ENCODE measurements at places on chromosomes 11 and 22.

DNA sequence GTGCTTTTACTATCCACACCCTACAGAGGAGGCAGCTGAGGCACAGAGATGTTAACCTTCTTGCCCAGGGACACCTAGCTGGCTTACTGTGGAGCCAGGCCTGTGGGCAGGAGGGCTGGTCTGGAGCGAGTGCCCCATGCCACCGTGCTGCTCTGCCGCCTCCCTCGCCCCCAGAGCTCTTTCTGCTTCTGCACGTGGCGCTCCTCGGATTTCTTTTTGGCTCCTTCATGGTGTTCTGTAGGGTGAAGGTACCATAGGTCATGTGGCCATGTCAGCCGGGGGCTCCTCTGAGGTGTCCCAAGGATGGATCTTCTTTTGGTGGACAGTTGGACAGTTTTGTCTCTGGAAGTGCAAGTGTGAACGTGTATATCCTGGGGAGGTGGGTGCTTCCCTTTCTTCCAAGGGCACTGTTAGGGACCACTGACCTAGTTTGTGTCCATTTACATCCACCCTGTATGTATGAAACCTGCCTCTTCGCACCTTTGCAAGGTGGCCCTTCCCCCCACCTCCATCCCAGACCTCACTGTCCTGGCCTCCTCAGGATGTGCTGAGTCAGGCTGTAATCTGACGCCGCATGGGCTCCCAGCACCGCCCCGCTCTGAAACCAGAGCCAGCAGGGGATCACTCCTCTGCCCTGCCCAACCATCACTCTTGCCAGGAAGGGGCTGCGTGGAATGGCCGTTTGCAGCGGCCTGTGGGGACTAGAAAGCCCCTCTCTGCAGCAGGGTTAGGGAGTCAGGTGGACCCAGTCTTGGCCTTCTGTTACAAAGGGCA, 31.7 kb downstream of the POLR3H start:
- no peak for DNase-seq

DNA sequence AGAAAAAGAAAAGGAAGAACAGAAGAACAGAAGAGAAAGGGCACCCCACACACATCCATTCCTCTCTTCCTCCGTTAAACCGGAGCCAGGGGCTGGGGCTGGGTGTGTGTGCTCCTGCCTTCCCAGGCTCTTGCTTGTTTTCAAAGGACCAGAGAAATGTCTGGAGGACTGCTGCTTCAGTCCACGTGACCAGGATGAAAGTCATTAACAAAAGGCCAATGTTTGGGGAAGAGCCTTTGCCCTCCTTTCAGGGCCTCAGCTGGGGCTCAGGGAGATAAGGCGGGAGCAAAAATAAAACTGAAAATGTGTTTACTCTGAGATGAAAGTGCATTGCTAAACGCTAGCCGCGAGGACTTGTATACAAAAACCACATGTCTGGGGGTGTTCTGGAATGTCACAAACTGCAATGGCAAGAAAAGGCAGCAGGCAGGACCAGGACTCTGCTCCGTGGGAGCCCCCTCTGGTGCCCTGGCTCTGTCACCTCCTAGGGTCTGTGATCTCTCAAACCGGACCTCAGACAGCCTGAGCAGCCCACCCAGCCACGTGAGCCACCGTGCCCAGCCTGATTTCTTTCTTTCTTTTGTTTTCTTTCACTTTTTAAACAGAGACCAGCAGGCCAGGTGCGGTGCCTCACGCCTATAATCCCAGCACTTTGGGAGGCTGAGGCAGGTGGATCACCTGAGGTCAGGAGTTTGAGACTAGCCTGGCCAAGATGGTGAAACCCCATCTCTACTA, 31.6 kb upstream of the MYH9 start:
- no peak for DNase-seq

DNA sequence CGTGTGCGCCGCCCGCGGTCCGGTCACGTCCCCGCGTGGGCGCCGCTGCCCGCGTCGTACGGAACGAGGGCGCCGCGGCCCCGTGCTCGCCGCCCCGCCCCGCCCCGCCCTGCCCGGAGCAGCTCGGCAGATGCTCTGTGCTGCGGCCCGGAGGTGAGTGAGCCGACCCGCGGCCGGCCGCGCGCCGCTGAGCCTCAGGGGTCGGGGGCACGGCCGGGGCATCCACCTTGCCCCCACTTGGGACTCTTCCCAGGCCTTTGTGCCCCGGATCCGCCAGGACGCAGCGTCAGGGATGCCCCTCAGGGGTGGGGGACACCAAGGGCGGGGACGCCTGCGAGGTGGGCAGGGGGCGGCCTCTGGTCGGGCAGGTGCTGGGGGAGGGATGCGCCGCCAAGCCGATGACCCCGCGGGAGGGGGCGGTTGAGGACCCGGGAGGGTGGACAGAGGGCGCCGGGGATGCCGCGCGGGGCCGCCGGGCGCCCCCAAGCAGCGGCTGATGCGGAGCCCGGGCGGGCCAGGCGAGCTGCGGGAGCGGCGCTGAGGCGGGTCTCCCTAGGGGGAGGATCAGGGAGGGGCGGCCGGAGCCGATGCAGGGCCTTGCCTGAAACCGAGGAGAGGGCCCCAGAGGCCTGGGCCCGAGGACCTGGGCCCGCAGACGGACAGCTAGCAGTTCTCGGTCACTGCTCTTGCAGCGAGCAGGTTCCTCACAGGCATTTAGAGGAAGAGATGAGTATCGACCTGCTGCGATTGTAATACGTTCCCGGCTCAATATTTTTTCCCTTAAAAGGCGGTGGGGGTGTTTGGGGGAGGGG, at the start of gene GNAZ:
Gene GNAZ, plus strand, starts transcription at position 102 of the 812 bp plus-strand sequence. CDS start 25,177 bp downstream, outside the sequence.
- no peak for DNase-seq

- DNase-seq, result no peak
Observed at GRCh38 chr11:68375337-68375736, 62.9 kb downstream of the LRP5 start.

- DNase-seq, result no peak
Observed at GRCh38 chr11:80103142-80103859, 662.5 kb upstream of the TENM4 start.

DNA sequence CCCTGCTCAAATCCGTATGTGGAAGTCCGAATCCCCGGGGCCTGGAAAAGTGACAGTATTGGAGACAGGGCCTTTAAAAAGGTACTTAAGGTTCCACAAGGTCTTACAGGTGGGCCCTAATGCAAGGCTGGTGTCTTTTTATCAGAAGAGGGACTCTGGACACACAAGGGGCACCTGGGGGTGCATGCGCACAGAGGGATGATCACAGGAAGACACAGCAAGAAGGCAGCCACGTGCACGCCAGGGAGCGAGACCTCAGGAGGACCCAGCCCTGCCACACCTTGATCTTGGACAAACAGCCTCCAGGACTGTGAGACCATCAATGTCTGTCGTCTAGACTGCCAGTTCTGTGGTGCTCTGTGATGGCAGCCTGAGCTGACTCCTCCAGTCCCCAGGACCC, 96.5 kb downstream of the SHANK2 start:
- DNase-seq, result no peak

DNA sequence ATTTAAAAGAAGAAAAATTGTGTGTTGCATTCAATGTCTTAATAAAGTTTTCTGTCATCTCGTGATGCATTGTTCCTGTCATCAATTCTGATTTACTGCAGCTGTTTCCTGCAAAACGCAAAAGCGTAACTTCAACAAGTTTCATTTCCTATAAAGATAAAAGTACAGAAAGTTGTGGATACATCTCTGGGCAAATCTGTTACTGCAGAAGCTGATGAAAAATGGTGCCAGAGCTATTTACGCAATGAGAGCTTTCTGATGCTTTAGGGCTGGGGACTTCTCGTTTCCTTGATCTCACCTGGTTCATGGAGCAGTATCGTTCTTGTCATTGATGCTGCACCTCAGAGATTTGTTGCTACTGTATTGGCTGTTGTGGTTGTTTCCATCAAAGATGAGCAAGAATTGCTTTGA, 15.5 kb upstream of the MS4A12 start:
- DNase-seq, result no peak

GRCh38 chr11:60145677-60146076, 37.2 kb downstream of the MS4A6A start:
- no peak for DNase-seq

DNA sequence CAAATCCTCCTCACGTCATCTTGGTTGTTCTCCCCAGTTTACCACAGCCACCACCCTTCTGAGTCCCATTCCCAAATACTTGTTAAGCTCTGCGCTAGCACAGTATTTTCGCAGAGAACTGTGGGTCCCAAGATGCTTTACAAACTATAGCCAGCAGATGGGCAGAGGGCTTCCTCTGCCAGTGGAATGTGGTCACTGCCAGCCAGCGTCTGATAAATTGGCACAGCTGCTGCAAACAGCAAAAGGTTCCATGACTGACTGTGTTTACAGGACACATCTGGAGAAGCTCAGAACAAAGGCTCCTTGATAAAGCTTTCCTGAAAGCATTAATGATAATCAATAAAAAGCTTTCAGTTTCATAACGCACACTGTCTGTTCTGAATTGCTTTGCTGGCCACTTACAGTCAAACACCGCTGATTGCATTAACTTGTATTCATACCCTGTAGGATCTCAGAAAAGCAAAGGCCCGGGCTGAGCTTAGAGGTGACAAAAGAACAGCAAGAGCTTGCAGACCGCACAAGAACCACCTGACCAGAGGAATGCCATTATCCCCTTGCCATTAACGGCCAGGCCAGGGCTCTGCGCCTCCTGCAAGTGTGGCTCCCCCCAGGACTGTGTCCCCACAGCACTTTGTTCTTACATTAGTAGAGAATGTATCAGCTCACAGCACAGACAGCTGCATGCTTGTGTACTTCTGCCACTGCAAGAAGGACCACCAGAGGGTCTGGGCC, 120.6 kb downstream of the MICAL3 start:
- DNase-seq, result no peak

DNA sequence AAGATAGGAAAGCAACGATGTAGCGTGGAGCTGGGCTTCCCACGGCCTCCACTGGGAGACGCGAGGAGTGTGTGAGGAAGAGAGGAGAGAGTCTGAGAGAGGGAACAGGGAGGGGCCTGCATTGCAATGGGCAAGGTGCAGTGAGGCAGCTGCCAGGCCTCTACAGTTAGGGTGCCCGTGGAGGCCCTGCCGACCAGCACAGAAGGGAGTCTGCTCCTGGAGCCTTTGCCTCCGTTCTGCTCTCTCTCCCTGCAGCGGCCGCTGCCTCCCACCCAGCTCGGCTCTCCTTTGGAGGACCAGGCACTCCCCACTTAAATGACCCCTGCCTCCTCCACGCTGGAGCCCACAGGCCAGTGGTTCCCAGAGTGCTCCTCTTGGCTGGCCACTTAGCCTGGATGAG, 181.7 kb downstream of the EFCAB6 start:
- no peak for DNase-seq

DNA sequence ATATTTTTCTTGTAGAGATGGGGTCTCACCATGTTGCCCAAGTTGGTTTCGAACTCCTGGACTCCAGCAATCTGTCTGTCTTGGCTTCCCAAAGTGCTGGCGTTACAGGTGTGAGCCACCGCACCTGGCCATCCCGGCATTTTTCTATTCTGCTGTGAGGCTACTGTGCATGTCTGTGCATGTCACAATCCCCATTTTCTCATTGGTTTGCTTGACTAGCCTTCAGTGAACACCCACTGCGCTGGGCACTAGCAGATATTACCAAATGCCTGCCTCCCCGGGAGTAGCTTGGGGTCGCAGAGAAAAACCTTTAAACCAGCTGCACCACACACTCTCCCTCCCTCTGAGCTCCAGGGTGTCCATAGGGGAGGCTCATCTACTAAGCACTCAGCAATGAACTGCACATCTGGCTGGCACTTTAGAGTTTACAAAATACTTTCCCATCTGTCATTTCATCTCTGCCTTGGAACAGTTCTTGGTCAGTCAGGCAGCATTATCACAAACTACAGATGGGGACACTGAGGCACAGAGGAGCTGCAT, 4.9 kb downstream of the CSNK1E start:
- no peak for DNase-seq

GRCh38 chr11:19987331-19987801, 172.9 kb downstream of the DBX1 start:
- no peak for DNase-seq

DNA sequence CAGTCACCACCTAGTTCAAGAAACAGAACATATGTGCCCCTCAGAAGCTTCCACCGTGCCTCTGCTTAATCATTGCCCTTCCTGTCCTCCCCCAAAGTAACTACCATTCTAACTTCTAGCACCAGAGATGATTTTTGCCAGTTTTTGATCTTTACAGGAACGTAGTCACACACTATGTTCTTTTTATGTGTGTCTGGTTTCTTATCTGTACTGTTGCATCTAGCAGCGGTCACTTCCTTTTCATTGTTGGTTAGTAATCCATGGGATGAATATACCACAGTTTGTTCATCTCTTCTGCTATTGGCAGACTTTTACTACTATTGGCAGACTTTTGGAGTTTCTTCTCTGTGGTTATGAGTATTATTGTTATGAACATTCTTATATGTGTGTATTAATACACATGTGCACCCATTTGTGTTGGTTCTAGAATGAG, 34.6 kb downstream of the SPECC1L start:
- no peak for DNase-seq

GRCh38 chr11:94734563-94735275, 33.4 kb upstream of the AMOTL1 start:
- no peak for DNase-seq

GRCh38 chr22:44887941-44888366, 121.9 kb downstream of the PHF21B start:
- DNase-seq, result no peak

- DNase-seq, result no peak
Observed at GRCh38 chr11:44904261-44905020, 46.2 kb downstream of the TP53I11 start.

Data from activated CD4-positive, alpha-beta T cell treated with anti-CD3 and anti-CD28 coated beads for 24 hours (primary cell).